Tibial artery (tissue), 4 donors: ENCODE measurements at places on chromosomes 7 and 10.

DNA sequence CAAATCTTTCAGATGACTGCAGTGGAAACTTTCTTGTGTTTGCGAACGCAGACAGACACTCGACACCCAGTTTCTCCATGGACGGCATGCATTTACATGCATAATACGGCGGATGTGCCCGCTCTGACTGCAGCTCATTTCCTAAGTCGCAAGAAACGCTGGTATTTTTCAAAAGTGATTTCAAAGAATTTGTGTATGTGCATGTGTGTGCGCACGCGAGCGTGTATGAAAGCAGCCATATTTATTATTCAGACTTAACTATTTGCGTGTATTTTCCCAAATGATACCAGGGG is 436.5 kb upstream of the MGMT start:
- no peak for DNase-seq
- H3K27ac ChIP-seq = no peak overlapping the region
- H3K4me3 ChIP-seq = no peak overlapping the region

DNA sequence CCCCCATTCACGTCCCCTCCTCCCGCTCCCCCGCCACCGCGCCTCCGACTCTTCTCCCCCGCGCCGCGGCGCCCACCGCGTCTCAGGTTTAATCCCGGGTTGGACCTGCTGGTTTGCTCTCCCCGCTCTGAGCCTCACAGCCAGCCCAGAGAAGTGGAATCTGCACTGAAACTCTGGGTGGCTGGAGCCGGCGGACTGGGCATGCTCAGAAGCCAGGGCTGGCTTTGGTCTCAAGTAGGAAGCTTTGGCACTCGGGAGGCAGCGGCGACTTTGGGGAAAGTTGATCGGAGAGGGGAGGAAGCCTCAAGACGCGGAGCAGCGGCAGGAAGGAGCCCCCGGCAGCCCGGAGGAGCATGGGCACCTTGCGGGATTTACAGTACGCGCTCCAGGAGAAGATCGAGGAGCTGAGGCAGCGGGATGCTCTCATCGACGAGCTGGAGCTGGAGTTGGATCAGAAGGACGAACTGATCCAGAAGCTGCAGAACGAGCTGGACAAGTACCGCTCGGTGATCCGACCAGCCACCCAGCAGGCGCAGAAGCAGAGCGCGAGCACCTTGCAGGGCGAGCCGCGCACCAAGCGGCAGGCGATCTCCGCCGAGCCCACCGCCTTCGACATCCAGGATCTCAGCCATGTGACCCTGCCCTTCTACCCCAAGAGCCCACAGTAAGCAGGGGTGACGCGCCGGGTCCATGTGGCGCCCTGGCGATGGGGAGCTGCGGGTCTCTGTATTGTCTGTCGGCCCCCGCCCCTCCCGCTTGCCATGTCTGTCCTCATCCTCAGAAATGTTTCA is at the start of gene PRKG1:
Gene PRKG1 (plus strand): TSS at position 250 of the 791 bp plus-strand sequence.
- peak within 1 kb of the TSS; percentile 82 for H3K27ac ChIP-seq
- peak within 1 kb of the TSS; percentile 71 for H3K4me3 ChIP-seq
- peaks cover 57% of the 10 kb centered on the region for H3K4me1 ChIP-seq
- H3K36me3 ChIP-seq = no peaks in the 10 kb centered on the region

GRCh38 chr7:113840954-113841353 is 77.9 kb downstream of the PPP1R3A start:
- H3K4me1 ChIP-seq = no peaks in the 10 kb centered on the region
- H3K4me3 ChIP-seq = no peak overlapping the region
- H3K27ac ChIP-seq = no peak overlapping the region
- H3K27me3 ChIP-seq = no peaks in the 10 kb centered on the region

DNA sequence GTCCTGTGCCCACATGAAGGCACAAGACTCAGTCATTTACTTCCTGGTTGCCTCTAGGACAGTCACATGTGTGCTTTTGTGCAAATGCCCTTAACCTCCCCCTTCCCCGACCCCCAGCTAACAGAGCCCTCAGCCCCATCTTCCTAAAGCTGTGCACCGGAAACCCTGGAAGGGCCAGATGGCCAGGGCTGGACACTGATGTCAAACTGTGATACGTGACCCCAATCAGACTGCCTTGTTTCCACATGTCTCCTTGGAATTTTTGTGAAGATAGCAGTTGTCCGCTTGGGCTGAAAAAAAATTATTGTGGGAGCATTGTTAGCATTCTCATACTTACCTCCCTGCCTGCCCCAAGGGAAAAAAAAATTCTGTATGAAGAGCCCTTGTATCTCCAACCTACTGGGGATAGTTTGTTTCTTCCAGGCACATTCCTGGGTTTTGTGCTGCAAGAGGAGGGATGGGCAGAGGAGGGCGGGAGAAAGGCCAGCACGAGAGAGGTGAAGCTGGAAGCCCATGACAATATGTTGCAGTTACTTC is 17.0 kb upstream of the ADAM12 start:
- H3K4me1 ChIP-seq = no peaks in the 10 kb centered on the region
- H3K4me3 ChIP-seq = no peak overlapping the region
- no peak for DNase-seq
- H3K27me3 ChIP-seq = no peaks in the 10 kb centered on the region
- no peak overlapping the region for H3K27ac ChIP-seq

DNA sequence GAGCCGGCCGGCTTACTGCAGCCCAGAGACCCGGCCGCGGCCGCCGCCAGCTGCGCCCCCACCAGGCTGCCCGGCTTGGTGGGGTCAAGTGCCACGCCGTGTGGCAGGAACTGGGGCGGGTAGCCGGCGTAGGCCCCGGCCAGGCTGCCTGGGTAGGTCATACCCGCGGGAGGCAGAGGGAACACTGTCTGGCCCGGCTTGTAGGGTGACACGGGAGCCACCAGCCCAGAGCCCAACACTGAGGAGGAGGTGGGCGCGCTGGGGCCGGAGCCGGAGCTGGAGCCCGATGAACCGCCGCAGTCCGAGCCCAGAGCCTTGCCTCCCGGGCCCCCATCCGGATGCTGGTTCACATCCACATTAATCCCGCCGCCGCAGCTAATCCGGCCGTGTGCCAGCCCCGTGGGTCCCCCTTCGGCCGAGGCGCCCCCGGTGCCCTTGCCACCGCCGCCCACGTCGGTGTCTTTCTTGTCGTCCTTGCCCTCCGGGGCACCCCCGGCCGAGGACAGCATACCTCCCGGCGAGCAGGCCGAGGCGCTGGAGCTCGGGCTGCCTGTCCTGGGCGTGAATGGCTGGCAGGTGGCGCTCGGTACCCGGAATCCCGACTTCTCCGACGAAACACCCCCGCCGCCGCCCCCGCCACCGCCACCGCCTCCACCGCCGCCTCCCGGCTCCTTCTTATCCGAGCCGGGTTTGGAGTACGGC is 2.0 kb downstream of the ZNF503 start:
- peaks cover 48% of the 10 kb centered on the region for H3K4me1 ChIP-seq
- no peaks in the 10 kb centered on the region for H3K27me3 ChIP-seq
- DNase-seq = peak; percentile 91
- peak overlapping the region; percentile 92 for H3K4me3 ChIP-seq
- peaks cover 28% of the 10 kb centered on the region for H3K36me3 ChIP-seq
- peak overlapping the region; percentile 97 for H3K27ac ChIP-seq
